ENCODE measurements at places on chromosomes 1 and 21.
A peak's percentile ranks its signal among the peaks of the same experiment; 100 is the strongest.

GRCh38 chr1:232393010-232393409, 236.9 kb downstream of the SIPA1L2 start:
- no peak for DNase-seq

- no peak for DNase-seq
Measured at GRCh38 chr21:43719748-43720538, 1.0 kb downstream of the PDXK start.

- DNase-seq: no peak
Measured at GRCh38 chr1:119115311-119115710, 25.1 kb downstream of the WARS2 start.

DNA sequence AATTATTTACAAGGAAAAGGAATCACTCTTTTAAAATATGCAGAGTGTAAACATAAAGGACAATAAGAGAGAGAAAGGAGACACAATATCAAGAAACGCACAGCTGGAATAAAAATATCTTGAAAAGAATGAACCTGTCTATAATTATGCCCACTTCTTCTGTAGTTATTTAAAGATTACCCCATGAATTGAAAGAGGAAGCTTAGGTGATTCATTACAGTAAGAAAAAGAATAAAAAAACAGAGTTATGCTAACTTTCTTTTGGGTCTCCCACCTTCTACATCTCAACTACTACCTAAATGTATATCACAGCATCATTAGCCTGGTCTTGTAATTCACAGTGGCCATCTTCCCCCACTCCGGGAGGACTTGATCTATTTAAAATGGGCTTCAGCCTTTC, 182.1 kb downstream of the MRPL39 start:
- DNase-seq: no peak

DNA sequence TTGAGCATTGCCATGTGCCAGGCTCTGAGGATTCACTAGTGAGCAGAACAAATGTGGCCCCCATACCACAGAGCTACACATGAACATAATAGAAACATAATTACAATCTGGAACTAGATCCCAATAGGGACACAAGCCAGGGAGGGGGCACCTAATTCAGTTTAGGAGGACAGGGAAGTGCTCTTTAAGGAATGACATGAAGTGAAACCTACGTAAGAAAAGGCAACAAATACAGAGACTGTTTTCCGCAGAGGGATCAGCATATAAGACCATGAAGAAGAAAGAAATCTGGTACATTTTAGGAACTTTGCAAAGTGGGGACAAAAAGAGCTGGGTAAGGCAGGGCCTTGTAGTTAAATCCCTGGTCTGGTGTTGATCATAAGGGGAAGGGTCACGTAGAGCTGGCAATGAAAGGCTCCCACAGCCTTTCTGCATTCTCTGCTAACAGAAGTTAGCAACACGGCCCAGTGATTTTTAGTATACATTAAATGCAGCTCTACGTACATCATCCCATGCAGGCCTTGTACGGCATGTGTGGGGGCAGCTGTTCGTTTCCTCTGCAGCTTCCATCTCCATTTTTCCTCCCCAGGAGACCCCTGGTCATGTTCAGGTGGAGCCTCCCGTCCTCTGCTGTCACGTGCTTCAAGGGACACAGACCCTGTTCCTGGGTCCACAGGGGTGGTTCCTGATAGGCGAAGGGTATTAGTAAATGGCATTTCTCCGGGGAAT, 26.8 kb upstream of the SLC30A1 start:
- DNase-seq: no peak

GRCh38 chr1:19338323-19338762, 26.2 kb downstream of the SLC66A1 start:
- DNase-seq: peak; percentile 50

DNA sequence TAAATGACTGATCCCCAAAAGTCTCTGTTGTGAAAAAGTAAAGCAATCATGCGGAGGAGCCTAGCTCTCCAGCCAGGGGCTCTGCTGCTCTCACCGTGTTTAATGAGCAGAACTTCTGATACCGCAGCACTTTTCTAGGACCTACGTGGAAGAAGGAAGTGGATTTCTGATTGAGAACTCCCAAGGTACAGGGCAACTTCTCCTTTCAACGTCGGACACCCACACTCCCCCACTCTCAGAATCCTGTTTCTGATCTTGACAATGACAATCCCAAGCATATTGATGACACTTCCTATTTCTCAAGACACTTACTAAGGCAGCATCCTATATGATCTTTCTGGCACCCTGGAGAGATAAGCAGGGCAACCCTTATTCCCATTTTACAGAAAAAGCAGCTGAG, 78.4 kb downstream of the PROX1 start:
- no peak for DNase-seq

DNA sequence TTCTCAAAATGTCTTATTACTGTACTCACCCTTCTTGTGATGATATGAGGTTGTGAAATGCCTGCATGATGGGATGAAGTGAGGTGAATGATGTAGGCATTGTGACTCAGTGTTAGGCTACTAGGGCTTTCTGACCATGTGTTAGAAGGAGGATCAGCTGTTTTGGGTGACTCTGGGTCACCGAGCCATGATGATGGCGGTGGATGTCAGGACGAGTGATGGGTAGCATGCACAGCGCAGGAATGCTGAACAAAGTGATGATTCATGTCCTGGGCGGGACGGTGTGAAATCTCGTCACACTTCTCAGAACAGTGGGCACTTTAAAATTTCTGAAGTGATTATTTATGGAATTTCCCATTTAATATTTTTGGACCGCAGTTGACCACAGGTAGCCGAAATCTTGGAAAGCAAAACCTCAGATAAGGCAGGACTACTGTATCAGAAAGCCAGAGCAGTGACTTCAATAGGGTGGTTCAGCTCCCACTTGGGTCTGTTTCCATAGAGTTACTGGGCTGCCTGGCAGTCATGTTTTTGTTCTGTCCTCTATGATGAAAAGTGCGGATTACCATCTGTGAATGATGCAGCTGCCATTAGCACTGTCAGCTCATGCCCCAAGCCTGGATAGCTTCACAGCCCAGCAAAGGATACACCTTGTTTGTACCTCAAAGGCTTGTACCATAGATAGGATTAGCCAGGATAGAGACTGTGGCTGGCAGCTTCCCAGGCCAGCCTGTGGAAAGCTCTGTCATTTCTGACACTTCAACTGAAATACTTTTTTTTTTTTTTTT, 26.6 kb downstream of the IL6R start:
- no peak for DNase-seq

DNA sequence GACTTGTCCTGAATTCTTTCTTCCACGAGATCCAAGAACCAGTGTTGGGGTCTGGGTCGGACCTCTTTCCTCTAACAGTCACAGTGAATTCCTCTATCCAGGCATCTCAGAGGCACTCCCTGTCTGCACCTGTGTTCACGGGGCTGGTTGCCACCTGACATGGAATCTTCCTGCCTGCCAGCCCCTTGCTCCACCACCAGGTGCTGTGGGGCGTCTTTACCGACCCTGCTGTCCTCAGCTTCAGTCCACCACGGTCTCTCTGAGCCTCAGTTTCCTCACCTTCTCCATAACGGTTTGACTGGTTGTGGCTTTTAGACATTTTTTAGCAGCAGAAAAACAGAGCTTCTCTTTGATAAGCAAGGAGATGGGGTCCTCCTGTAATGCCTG, 62.7 kb downstream of the SDC3 start:
- DNase-seq: no peak

- no peak for DNase-seq
Measured at GRCh38 chr1:173553312-173553711, 49.6 kb downstream of the SLC9C2 start.

DNA sequence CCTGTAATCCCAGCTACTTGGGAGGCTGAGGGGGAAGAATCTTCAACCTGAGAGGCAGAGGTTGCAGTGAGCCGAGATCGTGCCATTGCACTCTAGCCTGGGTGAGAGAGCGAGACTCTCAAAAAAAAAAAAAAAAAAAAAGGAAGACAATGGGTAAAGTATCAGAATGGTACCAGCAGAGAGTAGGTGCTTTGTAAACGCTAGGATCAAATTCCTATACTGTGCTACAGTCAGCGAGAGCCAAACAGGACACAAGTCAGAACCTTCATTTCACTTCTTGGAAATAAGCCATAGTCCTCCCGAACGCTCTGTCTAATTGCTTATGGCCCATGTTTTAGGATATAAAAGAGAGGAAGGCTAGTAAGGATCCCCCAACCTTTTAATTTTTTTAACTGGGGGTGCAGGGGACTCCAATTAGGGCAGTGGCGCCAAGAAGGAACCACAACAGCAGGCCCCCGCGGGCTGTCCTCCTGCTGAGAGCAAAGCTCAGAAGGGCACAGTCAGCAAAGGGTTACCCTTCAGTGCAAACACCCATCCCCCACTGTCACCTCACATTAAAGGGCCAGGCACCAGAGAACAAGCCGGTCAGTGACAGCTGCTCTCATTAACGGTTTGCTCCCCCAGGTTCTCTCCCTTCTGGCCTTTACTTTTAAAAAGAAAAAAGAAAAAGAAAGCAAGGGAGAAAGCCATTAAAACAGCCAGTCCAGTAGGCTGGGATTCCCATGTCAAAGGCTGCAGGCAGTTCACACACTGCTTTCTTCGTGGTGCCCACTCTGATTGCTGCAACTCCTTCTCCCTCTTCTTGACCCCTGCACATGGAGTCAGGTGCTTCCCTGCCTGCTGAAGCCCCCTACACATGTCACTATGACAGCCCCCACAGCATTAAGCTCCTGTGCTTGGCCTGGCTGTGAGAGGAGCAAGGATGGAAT, 69.4 kb downstream of the PLPP3 start:
- no peak for DNase-seq

DNA sequence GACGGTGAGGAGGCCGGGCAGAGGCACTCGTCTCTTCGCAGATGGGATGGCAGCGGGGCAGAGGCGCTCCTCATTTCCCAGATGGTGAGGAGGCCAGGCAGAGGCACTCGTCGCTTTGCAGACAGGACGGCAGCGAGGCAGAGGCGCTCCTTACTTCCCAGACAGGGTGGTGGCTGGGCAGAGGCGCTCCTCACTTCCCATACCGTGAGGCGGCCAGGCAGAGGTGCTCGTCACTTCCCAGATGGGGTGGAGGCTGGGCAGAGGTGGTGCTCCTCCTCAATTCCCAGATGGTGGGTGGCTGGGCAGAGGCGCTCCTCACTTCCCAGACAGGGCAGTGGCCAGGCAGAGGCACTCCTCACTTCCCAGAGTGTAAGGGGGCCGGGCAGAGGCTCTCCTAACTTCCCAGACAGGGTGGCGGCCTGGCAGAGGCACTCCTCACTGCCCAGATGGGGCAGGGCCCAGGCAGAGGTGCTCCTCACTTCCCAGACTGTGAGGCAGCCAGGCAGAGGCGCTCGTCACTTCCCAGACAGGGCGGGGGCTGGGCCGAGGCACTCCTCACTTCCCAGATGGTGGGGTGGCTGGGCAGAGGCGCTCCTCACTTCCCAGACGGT, 9.9 kb downstream of the TCHHL1 start:
- no peak for DNase-seq

- no peak for DNase-seq
Measured at GRCh38 chr1:190754666-190755065, 277.0 kb upstream of the BRINP3 start.

DNA sequence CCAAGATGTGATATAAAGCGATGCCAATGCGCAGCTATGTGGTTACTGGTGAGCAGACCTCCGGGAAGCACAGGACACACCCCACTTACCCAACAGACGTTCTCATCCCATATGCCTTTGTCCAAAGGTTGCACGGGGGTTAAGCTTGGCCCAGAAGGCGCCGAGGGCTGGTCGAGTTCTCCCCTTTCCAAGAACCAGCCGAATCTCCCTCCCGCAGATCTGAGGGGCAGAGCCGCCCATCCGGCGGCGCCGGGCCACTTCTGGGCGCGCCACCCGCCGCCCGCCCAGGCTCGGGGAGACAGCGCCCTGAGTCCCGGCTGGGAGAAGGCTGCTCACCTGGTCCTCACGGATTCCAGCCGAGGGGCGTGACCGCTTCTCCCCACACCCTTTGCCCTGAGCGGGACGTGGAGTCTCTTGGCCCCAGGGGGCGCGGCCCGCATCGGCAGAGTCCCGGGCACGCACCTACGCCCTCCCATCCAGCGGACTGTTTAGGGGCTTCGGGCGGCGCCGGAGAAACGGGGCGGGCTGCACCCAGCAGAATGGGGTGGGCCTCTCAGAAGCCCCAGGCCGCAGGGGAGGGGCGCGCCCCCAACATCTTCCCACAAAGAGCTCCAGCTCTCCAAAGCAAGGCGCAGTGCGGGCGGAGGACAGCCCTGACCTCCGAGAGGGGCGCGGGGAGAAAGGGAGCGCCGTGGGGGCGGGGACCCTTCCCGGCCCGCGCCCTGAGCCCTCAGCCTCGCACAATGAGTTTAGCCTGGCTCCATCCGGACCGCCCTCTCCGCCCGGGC, 615 bp downstream of the GPR161 start:
- DNase-seq: no peak

GRCh38 chr1:112267929-112268328, 128.1 kb upstream of the CTTNBP2NL start:
- DNase-seq: peak; percentile 14

DNA sequence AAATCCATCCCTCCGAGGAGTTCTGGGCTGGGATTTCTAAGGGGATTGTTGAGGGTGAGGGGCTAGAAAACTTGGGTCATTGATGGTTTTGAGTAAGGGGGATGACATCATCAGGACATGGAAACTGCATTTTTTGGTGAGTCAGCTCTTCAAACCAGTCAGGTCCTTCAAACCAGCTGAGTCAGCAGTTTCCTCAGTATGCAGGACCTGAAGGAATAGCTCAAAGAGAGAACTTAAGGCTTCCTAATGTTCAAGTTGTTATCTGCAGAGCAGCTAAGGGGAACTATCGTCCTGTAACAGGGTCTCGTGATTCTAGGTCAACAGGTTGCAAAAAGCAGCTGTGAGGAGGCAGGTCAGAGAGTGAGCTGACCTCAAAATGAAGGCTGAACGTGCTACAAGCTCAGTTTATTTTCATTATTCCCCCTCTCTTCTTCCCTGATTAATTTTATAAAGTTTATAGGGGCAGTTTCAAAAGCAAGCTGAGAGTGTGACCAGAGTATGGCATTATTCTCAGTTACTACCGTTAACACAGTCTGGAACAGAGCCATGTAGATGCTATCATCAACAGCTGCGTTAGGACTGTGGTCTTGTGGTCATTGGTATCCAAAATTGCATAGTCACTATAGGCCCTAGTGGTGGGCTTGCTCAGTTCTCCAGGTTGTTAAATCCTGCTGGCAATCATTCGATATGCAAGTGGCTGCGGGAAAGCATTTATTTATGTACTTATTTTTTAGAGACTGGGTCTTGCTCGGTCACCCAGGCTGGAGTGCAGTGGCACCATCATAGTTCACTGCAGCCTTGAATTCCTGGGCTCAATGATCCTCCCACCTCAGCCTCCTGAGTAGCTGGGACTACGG, 10.7 kb upstream of the SDC3 start:
- DNase-seq: peak; percentile 51

- DNase-seq: no peak
Measured at GRCh38 chr1:55413286-55413685, 198.1 kb upstream of the USP24 start.
